HEK293T (cell line): ENCODE measurements at places on chromosomes 1 and 21.

- DNase-seq = no peak
Observed at GRCh38 chr21:31888936-31889371, 16.1 kb downstream of the HUNK start.

GRCh38 chr1:88680471-88680870 is 3.6 kb upstream of the PKN2 start:
- no peak for DNase-seq

DNA sequence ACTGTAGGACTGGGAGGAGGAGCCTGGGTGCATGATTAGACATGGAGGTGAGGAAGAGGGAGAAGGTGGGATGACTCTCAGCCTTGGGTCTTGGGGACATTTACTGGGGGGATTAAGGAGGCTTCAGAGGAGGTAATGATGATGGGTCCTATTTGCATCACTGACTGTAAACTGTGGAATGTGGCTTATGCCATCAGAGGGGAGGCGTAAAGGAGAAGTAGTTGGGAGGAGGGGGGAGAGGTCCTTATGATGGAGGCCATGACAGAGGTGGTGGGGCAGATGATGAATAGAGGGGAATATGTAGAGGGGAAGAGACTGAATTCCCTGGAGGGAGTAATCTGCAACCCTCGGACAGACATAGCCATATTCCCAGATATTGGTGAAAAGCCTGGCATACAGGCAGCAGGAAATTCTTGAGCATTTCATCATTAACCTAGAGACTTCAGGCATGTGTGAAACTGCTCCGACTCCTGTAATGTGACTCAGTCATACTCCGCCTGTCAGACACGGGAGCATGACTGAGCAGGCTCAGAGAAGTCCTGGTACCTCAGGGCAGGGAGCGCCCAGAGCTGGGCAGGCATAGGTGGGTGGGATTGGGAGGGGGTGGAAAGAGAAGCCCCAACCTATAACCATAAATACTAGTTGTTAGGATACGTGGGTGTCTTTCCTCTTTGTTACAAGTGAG is 8.0 kb upstream of the LCE5A start:
- DNase-seq = no peak

DNA sequence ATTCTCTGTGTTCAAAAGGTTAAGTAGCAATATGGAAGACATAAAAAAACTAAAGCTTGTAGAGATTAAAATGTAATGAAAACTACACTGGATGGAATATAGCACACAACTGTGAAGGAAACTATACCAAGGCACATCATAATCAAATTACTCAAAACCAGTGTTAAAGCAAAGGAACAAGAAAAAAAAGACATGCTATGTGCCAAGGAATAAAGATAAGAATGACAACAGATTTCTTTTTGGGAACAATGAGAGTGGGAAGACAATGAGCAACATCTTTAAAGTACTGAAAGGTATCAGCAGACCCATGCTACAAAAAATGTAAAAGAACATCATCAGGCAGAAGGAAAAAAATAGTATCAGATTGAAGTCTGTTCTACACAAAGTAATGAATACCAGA is 157.8 kb downstream of the VPS13D start:
- DNase-seq = no peak

- DNase-seq = no peak
Observed at GRCh38 chr1:185319139-185319475, 2.1 kb upstream of the IVNS1ABP start.

DNA sequence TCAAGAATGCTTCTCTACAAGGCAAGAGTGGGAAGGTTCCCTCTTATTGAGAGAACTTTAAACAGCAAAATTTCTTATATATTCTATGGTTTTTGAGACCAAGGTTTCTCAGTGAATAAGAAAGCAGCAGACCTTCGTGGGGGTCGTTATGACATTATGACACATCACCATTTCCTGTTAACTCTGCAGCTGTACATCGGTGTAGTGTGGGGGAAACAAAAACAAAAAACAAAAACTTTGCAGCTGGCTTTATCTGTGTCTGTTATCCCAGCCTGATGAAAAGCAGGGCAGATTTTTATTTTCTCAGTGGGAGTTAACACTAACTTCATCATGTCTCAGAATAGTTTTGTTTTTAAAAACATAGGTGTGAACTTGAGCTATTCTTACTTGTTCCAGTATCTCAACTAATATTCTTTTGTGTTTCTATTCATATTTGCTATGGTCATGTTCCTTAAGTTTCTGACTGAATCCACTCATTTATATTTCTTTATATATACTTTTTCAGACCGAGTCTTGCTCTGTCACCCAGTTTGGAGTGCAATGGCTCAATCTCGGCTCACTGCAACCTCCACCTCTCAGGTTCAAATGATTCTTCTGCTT is 2.1 kb downstream of the SDE2 start:
- no peak for DNase-seq

GRCh38 chr1:219659684-219660083 is 46.8 kb upstream of the ZC3H11B start:
- peak; percentile 28 for DNase-seq

- DNase-seq = peak; percentile 67
Observed at GRCh38 chr1:150876119-150876454, 312 bp downstream of the ARNT start.

DNA sequence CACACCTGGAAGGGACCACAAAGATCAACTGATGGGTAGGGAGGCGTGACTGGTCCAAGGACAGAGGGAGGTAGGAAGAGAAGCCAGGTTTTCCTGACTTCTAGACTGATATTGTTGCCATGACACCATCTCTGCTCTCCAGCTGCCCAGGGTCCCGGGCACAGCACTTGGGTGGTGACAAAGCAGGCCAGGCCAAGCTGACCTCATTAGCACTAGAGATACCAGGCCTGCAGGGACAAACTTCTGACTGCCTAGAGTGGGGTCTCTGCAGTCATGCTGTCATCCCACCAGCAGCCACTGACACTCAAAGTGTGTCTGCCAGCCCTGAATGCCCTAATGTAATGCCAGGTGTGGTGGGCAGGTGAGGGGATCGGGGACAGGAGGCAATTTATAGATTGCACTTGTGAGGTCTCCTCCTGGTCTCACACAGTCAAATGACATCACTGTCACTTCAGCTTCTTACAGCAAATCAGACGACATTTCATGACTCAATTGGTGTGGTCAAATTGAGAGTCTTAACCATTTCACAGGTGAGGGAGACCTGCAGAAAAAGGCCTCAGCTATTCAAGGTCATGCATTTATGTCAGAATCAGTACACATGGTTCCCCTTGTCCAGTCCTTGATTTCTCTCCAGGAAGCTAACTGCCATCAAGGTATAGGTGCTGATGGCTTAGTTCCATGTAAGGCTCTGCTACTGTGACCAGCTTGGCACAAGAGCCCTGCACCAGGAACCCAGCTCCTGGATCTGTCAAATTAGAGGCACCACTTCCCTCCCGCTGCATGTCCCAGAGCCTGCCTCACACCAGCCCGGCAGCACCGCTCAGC is 2.7 kb downstream of the SLC9A1 start:
- no peak for DNase-seq

- no peak for DNase-seq
Observed at GRCh38 chr1:92691925-92692324, 93.0 kb downstream of the EVI5 start.

DNA sequence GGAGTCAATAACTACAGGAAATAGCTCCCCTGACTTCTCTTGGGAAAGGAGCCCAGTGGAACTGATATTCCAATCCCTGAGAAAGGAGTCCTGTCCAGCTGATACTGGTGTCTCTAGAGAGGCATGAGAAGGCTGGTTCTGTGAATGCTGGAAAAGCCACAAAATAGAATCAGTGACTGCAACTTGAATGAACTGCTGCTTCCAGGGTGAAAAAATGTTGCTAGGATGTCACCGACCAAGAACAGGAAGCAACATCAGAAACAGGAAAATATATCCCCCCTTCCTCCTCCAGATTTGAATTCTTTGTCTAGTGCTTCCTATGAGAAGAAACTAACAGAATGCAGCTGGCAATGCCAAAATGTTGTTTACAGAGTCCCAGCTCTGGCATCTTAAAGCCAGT is 269.3 kb upstream of the LYPLAL1 start:
- no peak for DNase-seq

DNA sequence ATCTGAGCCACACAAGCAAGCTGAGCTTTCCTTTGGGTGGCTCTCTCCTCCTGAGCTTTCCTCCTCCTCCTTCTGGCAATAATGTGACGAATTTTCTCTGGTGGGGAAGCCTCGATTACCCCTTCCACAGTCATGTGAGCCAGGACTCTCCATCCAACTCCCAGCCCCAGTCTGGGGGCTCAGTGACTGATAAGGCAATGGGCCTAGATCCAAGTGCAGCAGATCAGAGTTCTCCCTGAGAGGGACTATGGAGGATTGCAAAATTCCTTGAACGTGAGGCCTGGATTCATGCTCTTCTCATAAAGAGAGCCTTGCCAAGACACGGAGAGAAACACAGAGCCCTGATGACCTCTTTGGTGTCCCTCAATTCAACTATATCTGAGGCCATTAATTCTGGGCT is 31.3 kb upstream of the TRIM67 start:
- no peak for DNase-seq

DNA sequence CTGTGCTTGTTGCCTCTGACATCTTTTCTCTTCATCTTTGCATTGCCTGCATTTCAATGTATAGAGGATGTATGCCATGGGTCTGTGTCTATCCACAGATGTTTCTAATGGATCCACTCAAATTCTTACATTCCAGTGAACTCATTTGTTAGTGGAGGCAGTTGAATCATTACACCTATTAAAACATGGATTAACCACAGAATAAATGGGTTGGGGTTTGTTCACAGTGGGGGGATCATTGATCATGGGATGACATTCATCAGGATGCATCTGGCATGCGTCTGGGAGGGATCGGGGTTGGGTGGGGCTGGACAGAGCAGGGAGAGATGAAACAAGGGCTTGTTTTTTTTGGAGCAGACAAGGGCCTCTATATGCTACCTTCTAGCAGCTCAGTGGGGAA is 182.5 kb downstream of the RHOU start:
- no peak for DNase-seq

DNA sequence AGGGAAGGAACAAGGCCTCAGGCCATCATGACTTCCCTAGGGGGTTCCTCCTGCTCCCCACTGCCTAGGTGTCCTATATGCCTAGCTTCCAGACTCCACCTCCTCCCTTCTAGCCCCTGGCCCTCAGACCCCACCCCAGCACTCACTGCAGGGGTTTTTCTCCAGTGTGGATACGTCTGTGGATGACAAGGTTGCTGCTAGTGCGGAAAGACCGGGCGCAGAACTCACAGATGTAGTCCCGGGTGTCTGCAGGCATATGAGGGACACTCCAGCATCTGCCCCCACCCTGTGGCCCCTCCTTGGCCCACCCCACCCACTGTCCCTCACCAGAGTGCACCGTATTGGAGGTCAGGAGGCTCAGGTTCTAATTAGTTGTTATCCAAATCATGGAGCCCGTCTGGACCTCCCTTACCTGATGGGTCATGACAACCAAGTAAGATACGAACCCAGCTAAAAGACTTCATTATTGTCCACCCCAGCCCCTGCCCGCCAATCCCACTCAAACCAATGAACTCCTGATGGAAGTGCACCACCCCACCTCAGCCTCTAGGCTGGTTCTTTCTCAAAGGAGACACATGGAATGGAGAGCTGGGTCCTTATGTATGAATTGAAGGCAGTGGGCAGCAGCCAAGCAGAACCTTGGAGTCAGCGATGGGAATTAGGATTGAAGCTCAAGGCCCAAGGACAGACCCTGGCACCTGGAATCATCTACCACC is 8.2 kb downstream of the ZNF692 start:
- DNase-seq = no peak

DNA sequence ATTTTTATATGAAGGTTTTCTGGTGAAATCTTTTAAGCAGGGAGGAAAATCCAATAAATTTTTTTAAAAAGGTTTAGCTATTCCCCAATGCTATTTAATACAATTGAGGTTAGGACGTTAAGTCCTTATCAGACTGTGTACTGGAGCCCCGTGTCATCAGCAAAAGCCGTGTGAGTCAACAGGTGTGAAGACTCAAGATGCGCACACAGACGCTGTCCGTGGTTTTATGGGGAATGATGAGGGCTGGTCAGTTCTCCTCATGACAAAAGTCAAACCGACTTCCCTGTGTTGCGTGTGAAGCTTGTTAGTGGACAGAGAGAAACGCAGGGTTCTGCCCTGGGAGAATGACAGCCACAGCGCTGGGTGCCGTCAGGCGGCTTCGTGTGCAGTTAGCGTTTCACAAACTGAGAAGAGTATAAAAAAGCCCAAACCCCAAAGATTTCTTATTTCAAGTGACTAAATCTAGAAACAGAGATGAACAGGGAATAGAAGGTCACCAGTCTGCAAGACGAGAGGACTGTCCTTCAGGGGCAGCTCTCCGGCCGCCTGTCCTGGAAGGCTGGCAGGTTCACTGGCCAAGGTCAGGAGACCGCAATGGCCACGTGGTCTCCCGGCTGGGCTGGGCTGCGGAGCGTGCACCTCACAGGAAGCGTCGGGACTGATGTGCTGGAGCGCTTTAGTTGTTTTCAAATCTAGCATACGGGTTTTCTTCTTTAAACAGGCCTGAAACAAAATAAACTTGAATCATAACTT is 22.4 kb downstream of the PTTG1IP start:
- no peak for DNase-seq

- no peak for DNase-seq
Observed at GRCh38 chr1:204296431-204296988, 63.2 kb downstream of the PLEKHA6 start.

DNA sequence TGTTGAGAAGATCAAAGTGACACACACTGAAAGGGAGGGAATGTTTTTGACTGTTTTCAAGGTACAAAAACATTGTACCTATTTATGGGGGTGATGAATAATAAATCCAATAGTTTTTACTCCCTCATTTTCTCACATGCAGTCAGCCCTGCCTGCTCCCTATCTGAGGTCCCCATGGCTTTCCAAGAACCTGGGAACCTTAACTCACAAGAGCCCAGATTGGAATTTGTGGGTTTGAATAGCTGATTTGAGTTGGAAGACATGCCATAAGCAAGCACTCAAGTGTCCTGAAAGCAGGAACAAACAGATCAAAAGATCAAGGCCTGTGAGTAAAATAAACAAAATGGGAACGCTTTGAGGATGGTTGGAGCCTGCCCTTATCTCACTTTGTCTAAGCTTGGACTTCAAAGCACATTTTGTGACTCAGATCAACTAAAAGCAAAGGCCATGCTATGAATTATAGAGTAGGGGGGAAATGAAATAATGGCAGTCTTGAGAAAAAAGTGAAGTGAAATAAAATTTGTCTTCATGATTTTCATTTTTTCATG is 136.6 kb downstream of the LYPLAL1 start:
- no peak for DNase-seq

DNA sequence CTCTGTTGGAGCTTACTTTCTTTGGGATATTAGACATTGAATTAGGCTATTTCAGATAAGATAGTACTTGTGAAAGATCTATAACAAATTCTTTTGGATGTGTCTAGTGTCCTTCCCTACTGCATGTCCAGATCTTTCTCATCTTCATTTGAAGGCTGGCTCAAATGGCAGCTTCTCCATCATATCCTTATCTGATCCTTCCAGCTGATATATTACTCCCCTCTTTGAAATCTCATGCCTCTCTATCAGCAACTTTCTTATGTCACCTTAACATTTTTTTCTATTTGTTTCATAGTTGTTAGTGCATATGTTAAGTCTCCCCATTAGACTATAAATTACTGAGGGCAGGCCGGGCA is 17.5 kb downstream of the CAP1 start:
- DNase-seq = no peak

- DNase-seq = no peak
Observed at GRCh38 chr1:168821434-168821833, 92.4 kb upstream of the DPT start.

GRCh38 chr1:109361649-109362048 is 36.1 kb downstream of the SORT1 start:
- DNase-seq = no peak
